ENCODE measurements at places on chromosomes 12 and 14.

DNA sequence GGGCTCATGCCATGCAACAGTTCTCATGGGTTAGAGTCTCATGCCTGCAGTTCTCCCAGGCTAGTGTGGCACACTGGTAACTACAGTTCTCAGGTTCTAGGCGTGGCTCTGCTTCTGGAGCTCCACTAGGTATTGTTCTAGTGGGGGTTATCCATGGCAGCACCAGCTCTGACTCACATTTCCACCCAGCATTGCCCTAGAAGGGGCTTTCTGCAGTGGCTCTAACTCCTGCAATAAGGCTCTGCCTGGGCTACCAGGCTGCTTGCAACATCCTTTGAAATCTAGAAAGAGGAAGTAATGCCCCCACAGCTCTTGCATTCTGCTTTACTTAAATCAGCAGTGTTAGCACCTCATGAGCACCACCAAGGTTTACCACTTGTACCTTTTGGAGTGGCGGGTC lies 220.3 kb upstream of the ARID2 start:
- DNase-seq, result no peak

- DNase-seq, result no peak
These were observed 11.1 kb upstream of the EGLN3 start for GRCh38 chr14:33962016-33962415.

DNA sequence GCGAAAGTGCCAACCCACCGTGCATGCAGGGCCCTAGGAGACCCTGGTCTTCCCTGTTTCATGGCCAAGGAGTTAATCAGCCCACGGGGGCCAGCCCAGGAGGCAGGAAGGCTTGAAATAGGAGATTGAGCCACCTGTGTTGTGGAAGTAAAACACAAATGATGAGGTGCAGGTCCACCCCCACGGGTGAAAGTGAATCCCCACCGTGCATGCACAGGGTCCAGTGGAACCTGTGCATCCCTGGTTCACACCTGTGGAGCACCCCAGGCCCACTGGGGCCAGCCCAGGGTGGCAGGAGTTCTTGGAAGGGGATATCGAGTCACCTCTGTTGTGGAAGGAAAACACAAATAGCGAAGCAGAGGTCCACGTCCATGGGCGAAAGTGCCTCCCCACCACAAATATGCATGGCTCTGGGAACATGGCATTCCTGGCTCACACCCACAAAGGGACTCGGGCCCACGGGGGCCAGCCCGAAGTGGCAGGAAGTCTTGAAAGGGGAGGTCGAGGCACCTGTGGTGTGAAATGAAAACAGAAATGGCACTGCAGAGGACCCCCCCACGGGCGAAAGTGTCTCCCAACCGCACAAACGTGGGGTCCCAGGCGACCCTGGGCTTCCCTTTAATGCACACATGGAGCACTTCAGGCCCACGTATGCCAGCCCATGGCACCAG lies 381.5 kb downstream of the ALG10 start:
- DNase-seq, result no peak

DNA sequence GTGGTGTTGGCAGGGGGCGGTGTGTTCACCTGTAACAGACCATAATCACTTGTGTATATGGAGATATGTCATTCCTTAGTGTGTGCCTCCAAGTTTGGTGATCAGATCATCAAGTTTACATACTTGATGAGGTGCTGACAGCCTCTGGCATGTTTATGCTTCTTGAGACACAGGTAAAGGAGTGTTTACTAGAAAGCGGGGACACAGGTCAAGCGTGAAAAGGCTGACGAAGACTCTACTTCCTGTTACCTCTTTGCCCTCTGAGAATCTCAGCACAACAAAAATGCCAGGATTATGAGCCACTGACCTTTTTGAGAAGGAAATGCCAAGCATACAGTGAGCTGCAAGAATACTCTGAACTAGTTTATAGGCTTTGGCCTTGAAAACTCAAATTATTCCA lies 29.6 kb downstream of the PRDM4 start:
- no peak for DNase-seq

DNA sequence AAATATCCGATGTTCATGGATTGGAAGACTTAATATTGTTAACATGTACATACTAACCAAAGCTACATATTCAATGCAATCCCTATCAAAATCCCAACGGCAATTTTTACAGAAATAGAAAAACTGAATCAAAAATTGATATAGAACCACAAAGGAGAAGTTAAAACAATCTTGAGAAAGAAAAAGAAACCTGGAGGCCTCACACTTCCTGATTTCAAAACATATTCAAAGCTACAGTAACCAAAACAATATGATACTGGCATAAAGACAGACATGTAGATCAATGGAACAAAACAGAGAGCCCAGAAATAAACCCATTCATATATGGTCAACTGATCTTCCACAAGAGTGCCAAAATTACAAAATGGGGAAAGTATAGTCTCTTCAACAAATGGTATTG lies 5.4 kb upstream of the PELI2 start:
- no peak for DNase-seq

DNA sequence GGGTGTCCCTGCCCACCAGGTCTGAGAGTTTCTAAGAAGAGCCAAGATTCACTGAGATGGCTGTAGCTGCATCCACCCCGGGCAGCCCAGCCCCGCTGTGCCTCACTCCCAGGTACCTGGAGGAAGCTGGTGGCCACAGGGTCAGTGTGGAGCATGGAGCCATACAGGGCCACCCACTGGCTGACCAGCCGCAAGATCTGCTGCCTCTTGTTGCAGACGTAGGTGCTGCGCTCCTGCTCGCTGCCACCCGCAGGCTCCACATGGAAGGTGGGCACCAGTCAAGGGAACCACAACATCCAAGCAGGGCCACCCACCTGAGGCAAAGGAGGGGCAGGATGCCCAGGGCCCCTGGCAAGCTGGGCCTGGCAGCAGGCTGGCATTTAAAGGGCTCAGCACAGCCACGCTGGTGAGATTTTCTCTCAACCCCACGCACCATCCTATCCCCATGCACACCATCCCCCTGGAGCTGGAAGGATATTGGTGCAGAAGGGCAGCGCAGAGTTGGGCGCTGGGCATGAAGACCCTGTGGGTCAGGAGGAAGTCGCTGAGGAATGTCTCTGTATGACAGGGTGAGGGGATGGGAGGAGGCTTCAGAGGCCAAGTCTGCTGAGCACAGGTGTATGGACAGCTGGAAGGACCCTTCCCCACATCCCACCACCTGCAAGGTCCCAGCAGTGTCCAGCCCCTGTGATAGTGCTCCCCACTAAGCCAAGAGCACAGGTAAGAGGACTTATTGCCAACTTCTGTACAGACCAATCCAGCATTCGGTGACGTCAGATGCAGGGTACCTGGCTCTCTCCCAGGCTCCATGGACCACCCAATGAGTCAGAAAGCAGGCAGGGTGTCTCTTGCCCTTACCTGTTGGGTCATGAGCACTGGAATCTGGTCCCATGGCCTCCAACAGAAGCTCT lies 10.8 kb downstream of the RAPGEF3 start:
- DNase-seq, result no peak

GRCh38 chr12:6199531-6200255 lies 507 bp upstream of the CD9 start:
- peak; percentile 74 for DNase-seq

- no peak for DNase-seq
These were observed 35.5 kb downstream of the TCTN1 start for GRCh38 chr12:110649341-110649847.

GRCh38 chr12:5123921-5124320 lies 80.2 kb downstream of the KCNA5 start:
- no peak for DNase-seq

DNA sequence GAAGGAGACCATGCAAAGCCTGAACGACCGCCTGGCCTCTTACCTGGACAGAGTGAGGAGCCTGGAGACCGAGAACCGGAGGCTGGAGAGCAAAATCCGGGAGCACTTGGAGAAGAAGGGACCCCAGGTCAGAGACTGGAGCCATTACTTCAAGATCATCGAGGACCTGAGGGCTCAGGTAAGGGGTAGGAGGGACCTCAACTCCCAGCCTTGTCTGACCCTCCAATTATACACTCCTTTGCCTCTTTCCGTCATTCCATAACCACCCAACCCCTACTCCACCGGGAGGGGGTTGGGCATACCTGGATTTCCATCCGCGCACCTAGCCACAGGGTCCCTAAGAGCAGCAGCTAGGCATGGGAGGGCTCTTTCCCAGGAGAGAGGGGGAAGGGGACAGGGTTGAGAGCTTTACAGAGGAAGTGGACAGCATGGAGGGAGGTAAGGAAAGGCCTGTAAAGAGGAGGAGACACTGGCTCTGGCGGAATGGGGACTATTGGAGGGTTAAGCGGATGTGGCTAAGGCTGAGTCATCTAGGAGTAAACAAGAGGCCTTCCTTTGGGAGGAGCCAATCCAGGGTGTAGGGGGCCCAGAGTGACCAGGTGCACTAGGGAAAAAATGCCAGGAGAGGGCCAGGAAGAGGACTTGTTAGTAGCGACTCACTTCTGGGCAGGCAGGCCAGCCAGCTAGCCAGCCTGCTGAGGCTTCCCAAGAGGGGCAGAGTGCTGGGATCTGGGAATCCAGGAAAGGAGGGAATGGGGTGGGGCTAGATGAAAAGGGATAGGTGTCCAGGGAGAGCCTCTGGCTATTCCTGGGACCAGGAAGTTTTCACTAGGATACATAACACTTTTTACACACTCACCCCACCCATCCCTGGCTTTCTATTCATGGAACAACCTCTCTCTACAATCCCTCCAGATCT lies 754 bp downstream of the KRT18 start:
- peak; percentile 96 for DNase-seq

GRCh38 chr12:131112700-131113290 lies 159.1 kb downstream of the ADGRD1 start:
- DNase-seq, result no peak

DNA sequence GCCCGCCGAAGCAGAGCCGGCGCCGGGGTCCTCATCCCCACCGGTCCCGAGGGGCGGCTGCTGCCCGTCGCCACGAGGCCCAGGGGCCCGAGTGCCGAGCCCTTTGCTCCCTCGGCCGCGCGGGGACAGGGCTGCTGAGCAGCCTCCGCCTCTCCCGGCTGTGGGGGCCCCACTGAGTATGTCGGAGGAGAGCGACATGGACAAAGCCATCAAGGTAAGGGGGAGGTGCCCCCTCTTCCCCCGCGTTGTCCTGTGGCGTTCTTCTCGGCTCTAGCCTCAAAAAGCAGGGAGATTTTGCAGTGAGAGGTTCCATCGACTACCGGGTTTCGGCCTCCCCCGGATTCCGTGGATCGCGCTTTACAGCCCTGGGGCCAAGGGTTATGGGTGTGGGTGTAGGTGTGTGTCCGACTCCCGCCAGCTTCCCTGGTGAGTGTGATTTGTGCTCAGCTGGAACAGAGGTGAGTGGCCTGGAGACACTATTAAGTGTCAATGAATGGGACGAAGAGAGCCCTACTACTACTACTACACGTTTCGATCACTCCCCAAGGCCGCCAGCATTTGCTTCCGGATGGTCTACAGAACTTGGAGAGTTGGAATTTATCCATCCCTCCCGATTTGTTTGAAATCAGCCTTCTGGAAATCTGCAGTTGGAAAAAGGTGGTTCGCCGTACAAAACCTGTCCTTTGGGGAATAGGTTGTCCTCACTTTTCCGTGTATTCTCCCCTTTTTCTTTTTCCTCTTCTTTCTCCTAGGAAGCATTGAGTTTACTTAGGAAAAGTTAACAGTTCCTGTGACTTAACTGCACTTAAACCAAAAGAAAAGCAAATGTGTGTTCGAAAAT lies 748 bp downstream of the MAPKAPK5 start:
- DNase-seq, result peak; percentile 10

- peak; percentile 90 for DNase-seq
These were observed 19.3 kb upstream of the SERPINA6 start for GRCh38 chr14:94342334-94342934.

GRCh38 chr12:114661245-114661644 lies 22.7 kb downstream of the TBX3 start:
- DNase-seq, result peak; percentile 25

- DNase-seq, result no peak
These were observed 82.1 kb upstream of the SSTR1 start for GRCh38 chr14:38125481-38126037.

DNA sequence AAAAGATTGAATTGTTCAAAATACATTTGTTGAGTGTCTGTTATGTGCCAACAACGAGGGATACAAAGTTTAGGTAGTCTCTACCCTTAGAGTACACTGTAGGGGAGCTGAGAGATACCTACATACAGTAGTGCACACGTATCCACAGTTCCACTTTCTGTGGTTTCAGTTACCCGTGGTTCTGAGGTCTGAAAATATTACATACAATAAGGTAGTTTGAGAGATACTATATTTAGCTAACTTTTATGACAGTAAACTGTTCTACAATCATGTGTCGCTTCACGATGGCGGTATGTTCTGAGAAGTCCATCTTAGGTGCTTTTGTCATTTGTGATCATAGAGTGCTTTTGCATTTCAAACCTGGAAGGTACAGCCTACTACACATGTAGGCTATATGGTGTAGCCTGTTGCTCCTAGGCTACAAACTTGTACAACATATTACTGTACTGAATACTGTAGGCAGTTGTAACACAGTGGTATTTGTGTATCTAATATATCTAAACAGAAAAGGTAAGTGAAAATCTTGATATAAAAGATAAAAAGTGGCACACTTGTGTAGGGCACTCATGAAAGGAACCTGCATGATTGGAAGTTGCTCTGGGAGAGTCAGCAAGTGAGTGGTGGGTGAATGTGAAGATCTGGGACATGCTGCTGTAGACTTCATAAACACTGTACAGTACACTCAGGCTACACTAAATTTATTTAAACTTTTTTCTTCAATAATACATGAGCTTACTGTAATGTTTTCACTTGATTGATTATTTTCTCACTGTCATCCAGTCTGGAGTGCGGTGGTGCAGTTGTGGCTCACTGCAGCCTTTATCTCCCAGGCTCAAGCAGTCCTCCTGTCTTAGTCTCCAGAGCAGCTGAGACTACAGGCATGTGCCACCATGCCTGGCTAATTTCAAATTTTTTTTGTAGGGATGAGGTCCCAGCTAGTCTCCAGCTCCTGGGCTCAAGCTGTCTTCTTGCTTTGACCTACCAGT lies 4.0 kb downstream of the CPSF6 start:
- no peak for DNase-seq

DNA sequence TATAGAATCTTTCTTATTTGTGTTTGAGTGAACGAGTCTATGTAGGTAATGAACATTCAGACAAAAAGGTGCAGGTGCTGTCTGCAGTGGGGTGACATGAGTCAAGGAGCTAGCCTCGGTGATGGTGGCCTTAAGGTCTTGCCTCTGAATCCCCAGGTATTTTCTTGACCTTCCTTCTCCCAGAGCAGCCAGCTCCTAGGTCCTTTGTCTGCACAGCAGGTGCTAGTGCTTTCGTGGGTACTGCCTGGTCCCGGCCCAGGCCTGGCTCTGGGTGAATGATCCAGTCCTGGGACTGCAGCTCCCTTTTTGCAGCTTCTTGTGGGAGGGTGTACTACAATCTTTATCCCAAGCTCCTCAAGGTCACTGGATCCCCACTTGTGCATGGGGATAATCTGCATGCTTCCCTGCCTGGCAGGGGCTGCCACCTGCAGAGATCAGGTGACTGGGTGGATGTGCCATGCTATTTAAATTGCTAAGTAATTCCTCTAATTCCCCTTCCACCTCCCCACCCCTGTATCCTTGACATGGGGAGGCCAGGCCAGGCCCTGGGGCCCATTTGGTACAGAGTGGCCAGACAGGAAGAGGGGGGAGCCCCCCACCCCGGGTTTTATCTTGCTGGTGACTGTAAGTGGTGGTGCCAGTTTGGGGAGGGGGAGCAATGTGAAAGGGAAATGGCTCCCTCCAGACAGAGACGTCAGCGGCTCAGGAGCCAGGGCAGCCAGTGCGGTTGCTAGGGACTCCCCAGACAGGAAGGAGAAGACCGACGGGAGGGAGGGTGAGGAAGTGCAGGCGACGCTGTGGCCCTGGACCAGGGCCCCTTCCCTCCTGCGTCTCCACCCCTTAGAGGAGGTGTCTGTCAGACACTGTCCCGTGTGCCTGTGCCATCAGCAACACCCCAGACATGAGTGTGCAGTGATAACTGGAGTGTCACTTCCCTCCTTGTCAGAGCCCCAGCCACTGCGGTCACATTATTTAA lies 6.7 kb downstream of the VASH1 start:
- DNase-seq, result no peak

Data from fibroblast of villous mesenchyme (primary cell).